ENCODE measurements at places on chromosomes 1 and 21.
A peak's percentile ranks its signal among the peaks of the same experiment; 100 is the strongest.

- no peak for DNase-seq
Observed at GRCh38 chr1:98698625-98699024, 37.1 kb downstream of the SNX7 start.

GRCh38 chr1:20829531-20829930 is 42.4 kb upstream of the HP1BP3 start:
- no peak for DNase-seq

- no peak for DNase-seq
Observed at GRCh38 chr1:160342526-160342925, 524 bp downstream of the COPA start.

GRCh38 chr1:82598337-82598736 is 797.6 kb downstream of the ADGRL2 start:
- DNase-seq = no peak

DNA sequence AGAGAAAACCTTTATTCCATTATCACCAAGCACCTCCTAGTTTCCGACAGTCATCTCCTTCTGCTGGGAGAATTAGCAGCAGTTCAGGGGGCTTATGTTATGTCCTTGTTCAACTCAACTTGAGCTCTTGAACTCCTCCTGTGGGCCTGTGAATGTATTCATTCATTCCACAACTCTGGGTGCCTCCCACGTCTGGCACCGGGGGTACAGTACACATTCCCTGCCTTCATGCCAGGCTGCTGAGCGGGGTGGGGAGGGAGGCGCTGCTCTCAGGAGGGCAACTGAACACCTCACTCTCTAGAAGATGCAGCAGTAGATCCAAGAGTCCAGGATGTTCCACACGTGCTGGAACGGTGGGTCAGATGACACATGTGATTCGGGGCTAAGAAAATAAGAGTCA is 4.3 kb upstream of the MX2 start:
- DNase-seq = no peak

GRCh38 chr21:36494557-36494956 is 14.6 kb upstream of the CLDN14 start:
- no peak for DNase-seq

GRCh38 chr1:235913311-235913710 is 46.6 kb upstream of the LYST start:
- no peak for DNase-seq

- no peak for DNase-seq
Observed at GRCh38 chr1:52520148-52520547, 32.7 kb downstream of the TUT4 start.

- no peak for DNase-seq
Observed at GRCh38 chr1:199746666-199747384, 280.7 kb upstream of the NR5A2 start.

GRCh38 chr1:156639601-156640101 is 2.3 kb upstream of the BCAN start:
- no peak for DNase-seq

DNA sequence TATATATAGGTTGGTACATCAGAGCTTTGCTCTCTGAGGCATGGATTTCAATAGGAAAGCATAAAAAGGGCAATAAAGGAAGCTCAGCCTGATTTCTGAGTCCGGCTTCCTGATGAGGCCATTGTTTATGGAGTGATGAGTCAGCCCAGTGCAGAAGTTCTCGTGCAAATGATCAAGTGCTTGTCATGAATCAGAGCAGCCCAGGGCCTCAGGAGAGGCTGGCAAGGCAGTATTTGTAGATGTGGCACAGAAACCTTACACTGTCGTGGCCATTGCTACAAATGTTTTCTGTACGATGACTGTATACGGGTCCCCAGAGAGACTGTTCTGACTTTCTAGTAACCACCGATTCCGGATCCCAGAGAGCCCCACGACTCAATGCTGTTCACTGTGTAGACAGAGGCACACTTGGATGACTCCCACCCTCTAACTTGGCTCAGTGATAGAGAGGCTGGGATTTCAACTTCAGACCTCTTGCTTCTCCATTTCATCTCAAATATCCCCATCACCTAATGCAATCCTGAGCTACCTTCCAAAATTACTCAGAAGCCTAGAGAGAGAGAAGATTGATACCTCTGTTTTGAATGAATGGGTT is 26.8 kb downstream of the UMODL1 start:
- no peak for DNase-seq

- no peak for DNase-seq
Observed at GRCh38 chr1:151585622-151586021, 26.2 kb upstream of the SNX27 start.

GRCh38 chr1:173295391-173295790 is 88.3 kb upstream of the TNFSF4 start:
- no peak for DNase-seq

GRCh38 chr1:206694171-206695124 is 9.7 kb downstream of the MAPKAPK2 start:
- no peak for DNase-seq

GRCh38 chr1:207919523-207920170 is 8.7 kb upstream of the CD34 start:
- DNase-seq = no peak

GRCh38 chr1:223402790-223403142 is 9.6 kb downstream of the CCDC185 start:
- no peak for DNase-seq

DNA sequence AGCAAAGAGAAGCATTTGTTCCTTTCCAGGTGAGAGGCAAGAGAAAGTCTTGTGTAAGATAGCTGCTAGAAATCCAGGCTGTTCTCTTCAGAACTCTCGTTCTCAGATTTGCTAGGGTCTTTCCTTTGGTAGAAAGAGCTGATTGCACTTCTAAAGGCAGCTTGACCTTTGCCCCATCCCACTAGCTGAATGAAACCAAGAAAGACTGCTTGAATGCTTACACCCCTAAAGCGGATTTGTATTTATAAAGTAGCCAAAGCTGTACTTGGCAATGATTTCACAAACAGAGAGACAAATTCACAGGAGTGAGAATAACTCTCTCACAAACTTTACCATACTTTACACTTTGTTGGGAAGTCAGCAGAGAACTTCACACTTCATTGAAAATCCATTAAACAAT is 424.1 kb downstream of the TTLL7 start:
- no peak for DNase-seq

- no peak for DNase-seq
Observed at GRCh38 chr1:202063093-202063492, 52.7 kb downstream of the ELF3 start.

GRCh38 chr1:2630498-2631135 is 2.2 kb downstream of the MMEL1 start:
- no peak for DNase-seq

DNA sequence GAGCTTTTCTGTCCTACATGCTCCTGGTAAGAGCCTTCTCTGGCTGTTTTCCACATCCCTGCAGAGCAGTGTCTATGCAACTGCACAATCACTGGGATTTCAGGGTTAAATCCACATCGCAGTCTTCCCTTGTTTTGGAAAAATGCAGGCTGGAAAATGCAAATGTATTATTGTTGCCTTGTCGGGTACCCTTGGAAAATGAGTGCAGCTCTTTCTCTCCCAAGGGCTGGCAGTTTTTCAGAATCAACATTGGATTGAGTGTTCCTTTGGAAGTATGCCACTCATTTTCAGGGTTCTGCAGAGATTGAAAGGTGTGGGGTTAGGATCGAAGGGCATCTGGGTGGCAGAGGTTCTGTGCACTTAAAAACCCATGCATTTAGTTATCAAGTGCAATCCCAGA is 3.2 kb downstream of the NOS1AP start:
- DNase-seq = no peak

DNA sequence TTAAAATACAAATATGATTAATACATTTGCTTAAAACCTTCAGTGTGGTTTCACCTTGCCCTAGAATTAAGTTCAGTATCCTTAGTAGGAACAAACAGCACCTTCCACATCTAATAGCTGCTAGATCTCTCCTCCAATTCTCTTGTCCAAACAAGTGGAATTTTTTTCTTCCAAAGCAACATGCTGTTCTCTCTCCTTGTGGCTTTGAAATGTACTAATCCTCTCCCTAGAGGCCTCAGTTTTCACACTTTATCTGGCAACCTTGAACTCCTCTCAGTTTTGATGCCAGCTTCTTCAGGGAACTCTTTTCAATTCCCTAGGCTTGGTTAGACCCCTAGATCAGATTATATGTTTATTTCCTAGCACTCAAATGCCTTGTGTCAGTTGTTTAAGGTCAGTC is 87.0 kb downstream of the GLUL start:
- DNase-seq = no peak

- DNase-seq = no peak
Observed at GRCh38 chr1:115839679-115840237, 1.2 kb downstream of the NHLH2 start.

- DNase-seq = peak; percentile 60
Observed at GRCh38 chr1:18883636-18884418, 18.5 kb downstream of the ALDH4A1 start.

DNA sequence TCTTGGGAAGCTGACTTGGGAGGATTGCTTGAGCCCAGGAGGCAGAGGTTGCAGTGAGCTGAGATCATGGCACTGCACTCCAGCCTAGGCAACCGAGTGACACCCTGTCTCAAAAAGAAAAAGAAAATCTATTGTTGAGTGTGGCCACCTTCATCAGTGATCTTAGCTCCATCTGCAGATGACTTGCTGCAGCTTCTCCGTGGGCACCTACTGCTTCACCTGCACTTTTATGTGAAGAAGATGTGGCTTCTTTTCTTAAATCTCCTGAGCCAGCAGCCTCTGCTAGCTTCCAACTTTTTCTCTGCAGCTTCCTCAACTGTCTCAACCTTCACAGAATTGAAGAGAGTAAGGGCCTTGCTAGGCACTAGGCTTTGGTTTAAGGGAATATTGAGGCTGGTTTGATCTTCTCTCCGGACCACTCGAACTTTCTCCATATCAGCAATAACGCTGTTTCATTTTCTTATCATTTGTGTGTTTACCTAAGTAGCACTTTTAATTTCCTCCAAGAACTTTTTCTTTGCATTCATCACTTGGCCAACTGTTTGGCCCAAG is 28.0 kb downstream of the AGPAT3 start:
- DNase-seq = no peak

DNA sequence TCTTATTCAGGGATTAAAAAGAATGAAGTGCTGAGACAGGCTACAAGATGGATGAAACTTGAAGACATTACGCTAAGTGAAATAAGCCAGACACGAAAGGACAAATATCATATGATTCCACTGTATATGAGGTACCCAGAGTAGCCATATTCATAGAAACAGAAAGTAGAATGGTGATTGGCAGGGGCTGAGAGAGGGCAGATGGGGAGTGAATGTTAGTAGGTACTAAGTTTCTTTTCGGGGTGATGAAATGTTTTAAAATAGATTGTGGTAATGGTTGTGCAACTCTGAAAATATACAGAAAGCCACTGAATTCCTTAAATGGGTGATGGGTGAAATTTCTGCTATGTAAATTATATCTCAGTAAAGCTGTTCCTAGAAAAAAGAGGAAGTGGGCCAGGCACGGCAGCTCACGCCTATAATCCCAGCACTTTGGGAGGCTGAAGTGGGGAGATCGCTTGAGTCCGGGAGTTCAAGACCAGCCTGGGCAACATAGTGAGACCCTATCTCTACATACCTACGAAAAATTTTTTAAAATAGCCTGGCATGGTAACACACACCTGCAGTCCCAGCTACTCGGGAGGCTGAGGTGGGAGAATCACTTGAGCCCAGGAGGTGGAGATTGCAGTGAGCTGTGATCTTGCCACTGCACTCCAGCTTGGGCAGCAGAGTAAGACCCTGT is 15.9 kb downstream of the SLC27A3 start:
- DNase-seq = no peak

DNA sequence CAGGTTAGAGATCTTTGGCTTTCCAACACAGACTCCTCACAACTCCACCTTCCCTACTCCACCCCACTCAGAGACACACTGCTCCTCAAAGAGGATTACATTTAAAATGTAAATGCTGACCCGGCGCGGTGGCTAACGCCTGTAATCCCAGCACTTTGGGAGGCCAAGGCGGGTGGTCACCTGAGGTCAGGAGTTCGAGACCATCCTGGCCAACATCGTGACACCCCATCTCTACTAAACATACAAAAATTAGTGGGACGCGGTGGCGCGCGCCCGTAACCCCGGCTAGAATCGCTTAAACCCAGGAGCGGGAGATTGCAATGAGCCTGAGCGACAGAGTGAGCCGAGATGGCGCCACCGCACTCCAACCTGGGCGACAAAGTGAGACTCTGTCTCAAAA is 1.8 kb upstream of the ANP32E start:
- no peak for DNase-seq

DNA sequence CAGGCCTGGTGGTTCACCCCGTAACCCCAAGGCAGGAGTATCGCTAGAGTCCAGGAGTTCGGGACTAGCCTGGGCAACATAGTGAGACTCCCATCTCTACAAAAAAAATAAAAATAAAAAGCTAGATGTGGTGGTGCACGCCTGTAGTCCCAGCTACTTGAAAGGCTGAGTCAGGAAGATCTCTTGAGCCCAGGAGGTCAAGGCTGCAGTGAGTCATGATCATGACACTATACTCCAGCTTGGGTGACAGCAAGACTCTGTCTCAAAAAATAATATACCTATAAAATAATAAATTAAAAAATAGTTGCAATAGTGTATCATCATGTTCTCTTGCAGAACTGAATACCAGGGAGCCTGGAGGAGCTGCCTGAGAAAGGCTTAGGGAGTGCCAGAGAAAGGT is 19.9 kb upstream of the TMEM39B start:
- no peak for DNase-seq

DNA sequence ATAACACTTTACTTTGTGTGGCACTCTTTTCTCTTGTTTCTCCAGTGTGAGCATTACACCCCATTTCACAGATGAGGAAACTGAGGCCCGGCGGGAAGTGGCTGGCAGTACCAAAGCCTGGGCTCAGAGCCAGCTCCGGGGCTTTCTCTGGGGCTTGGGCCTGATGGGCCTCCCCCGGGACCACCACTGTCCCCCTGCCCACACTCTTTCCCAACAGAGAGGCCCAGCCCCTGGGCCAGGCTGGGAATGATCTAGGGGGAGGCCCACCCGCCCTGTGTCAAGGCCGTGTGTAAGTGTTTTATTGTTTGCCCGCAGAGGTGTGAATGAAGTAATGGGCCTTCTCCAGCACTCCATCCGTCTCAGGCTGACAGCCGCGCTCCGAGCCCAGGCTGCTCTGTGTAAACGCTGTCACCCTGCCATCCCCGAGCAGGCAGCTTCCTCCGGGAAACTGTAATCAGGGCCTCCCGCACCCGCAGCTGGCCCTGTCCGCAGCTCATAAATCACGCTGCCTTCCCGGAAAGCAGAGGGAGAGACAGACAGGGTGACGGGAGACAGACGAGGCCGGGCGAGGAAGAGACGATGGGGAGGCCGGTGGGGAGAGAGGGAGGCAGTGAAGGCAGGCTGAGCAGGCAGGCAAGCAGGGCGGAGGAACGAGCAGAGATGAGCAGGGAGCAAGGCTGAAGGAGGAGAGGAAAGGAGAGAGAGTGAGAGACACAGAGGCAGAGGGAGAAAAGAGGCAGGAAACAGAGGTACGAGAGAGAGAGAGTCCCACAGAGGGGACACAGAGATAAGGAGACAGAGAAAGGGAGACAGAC is 109.7 kb upstream of the ZBTB40 start:
- DNase-seq = no peak

GRCh38 chr1:161044535-161044907 is 1.3 kb downstream of the USF1 start:
- DNase-seq = no peak

DNA sequence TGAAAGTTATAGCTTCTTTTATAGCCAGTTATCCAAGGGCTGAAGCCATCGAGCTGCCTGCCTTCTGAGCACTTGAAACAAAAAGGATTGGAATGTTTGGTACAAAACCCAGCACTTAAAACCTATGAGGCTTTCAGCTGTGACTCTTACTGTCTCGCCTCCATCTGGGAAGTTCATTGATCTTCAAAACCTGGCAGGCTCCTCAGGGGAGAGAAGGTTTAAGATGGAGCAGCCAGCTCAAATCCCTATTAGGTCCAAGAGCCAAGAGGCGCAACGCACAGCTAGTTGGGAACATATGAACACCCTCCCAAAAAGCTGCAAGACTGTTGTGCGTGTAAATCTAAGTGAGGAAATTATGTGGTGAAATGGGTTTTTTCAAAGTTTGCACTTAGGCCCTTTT is 33.4 kb downstream of the BACE2 start:
- DNase-seq = no peak

All from activated naive CD8-positive, alpha-beta T cell treated with anti-CD3 and anti-CD28 coated beads for 36 hours (primary cell).